ENCODE measurements at places on chromosomes 5 and 9.

DNA sequence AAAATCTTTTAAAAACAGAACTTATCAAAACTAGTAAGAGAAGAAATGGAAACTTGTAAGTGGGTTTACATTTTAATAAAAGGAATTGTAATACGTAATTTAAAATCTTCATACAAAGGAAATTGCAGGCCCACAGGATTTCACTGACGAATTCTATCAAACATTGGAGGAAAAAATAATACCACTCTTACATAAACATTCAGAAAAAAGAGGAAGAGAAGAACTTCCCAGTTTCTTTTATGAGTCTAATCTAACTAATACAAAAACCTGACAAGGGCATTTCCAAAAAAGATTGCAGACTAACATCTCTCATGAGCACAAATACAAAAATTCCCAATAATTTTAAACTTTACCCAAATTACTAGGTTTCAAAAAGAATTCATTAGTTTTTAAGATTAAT is 149.0 kb downstream of the RANBP17 start:
- DNase-seq: no peak

- DNase-seq: no peak
Measured at GRCh38 chr5:6475626-6476312, 27.1 kb downstream of the UBE2QL1 start.

DNA sequence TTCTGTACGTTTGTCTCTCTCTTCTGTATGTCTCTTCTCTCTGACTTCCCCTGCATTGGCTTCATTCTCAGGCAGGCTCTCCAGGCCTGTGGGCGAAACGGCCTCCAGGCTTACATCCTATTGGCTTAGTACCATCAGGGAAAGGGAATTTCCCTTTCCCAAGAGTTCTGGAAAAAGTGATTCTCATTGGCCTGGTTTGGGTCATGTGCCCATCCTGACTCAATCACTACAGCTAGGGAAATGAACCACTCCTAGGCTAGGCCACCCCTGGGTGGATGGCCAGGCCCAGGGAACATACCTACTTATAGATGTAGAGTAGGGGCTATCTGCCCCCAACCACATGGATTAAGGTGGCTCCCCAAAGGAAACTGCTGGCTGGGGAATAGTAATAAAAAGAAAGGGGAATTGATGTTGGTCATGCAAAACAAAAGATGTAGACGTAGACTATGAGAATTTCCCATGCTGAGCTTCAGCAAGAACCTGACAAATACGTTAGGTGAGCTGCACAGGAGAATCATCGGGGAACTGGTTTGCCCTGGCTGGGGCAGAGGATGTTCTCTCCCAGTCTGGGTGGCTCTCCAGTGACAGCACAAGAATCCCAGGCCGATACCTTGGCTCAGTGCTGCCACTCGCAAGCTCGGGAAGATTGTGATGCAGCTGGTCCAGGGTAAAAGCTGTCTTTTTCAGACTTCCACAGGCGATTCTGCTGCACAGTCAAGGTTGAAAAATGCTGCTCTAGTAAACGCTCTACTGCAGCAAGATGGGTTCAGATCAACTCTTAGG is 3.7 kb upstream of the EGR1 start:
- peak; percentile 74 for DNase-seq

DNA sequence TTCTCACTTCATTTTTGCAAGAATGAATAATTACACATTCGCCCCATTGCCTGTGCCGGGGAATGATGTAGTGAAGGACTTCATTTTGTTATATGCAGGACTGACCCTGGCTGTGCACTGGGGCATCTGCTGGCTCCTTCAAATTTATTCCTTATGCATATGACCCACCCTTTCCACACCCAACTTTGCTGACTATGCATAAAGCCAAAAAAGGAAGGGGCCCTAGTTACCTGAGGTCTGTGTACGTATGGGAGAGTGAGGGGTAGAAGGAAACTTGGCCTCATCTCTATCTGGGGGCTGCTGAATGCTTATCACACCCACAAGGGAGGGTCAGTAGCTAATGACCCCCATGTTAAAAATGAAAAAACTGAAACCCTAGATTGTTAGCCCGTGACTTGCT is 259.6 kb downstream of the SMARCA2 start:
- DNase-seq: no peak

GRCh38 chr5:81316571-81316970 is 15.2 kb downstream of the ZCCHC9 start:
- DNase-seq: no peak

GRCh38 chr5:167219298-167219697 is 1072.1 kb upstream of the WWC1 start:
- no peak for DNase-seq

DNA sequence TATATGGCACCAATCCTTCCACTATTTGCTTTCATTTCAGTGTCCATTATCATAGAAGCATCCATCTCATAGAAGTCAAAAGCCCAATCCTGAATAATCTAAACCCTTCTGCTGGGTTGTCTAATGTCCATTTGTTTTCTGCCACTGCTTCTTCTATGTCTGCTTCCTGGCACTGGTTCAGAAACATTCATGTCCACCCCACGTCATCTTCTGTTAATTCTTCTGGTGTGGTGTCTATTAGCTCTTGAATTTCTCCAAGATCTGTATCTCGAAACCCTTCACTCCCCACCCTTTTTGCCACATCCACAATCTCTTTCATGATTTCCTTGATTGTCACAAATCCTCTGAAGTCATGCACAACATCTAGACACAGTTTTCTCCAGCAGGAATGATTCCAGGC is 23.2 kb upstream of the GOLGA1 start:
- no peak for DNase-seq

GRCh38 chr5:10702040-10702629 is 58.9 kb downstream of the DAP start:
- DNase-seq: peak; percentile 98

DNA sequence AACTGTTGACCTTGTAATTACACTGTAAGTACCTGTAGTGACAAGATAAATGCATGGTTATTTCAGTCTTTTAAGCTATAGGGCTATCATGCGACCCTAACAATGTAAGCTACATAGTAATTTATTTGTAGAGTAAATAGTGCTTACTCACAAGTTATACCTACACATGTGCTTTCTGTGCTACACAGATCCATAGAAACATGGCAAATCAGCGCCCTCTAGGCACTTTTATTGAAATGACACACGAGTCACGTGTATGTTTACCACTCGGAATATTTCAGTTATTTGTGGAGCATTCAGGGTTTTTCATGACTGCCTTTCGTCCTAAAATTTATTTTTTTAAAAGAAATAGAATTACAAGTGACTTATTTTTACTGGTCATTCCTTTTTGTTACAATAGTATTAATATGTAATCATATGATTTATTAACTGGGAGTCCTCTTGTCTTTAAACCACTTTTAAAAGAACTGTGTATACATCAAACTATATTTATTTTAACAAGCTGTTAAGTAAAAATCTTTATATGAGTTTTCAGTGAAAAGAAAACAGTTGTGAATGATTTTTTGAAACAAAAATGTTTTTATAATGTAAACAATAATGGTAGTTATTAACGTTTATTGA is 1242.3 kb upstream of the WWC1 start:
- DNase-seq: peak; percentile 65

DNA sequence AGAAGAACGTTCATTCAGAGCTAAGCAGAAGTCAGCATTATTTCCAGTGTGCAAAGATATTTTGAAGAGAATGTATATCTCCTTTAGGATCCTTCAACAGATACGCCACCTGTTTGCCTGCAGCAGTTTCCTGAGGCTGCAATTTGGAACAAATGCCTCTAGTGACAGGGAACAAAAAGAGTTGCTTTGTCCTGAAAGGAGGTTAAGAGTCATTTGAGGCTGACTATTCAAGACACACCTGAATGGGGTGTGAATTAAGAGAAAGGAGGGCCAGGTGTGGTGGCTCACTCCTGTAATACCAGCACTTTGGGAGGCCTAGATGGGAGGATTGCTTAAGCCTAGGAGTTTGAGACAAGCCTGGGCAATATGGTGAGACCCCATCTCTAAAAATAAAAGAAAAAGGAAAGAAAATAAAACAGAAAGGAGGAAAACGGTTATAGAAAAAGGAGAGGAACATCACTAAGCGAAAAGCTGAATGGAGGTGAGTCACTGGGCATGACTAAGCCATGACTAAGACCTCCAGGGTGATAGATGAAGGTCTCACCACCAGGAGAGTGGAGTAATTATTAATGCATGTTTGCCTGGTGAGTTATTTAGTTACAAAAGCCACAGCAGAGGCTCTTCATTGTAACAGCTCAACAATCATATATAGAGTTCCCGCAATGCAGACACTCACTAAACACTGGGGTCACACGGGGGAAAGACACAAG is 255.2 kb upstream of the TNC start:
- DNase-seq: peak; percentile 95

DNA sequence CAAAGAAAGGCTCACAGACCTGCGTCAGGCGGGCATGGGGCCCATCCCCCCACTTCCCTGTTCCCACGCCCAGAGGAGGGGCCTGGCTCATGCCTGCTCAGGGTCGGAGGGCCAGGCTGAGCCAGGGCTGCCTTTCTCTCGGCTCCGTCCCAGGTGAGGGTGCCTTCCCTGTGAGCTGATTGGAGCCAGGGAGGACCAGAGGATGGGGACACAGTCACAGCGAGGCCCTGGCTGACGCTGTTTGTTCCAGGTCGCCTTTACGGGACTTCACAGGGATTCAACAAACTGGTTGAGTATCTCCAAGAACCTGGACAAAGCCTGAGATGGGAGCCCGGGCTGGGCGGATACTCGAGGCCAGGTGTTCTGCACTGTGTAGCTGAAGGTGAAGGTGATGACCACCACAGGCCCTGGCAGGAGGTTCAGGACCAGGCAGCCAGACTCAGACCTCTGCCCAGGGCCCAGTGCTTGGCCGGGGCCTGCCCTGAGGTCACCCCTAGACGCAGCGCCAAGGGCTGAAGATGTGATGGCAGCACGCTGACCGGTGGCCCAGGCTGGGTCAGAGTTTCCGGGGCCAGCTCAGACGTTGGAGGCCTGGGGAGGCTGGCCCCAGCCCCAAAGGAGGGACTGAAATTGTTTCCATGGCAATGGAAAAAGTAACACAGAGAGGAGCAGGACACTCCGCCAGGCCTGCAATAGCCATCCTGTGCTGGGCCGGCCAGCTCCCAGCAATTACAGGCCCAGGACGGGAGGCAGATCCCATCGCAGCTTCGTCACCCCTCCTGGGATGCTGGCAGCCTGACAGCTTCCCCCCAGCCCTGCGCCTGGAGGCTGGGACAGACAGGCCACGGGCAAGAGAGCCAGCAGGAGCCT is 65.3 kb upstream of the ADAMTS2 start:
- DNase-seq: no peak

DNA sequence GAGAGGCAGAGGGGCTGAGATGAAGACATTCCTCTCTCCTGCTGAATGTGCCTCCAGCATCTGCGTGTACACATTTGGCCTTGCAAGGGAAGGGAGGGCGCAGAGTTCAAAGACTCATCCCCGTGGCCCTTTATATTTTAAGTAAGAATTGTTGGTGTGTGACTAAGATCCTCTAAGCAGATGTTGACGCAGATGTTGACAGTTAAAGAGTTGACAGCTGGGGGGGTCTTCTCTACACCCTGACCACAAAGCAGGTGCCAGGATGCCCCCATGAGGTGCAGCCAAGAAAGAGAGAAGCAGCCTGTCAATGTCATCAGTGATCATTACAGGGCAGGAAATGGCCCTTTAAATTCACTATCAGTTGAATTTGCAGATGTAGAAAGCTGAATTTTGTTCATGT is 262.9 kb downstream of the IRX1 start:
- DNase-seq: no peak

- DNase-seq: no peak
Measured at GRCh38 chr9:111455638-111456037, 28.5 kb downstream of the ECPAS start.

GRCh38 chr5:176664886-176665285 is 17.6 kb downstream of the TSPAN17 start:
- no peak for DNase-seq

GRCh38 chr5:102918986-102919610 is 164.0 kb downstream of the PAM start:
- DNase-seq: no peak

GRCh38 chr5:74624931-74625505 is 15.5 kb downstream of the ENC1 start:
- no peak for DNase-seq

GRCh38 chr5:39116344-39117170 is 42.4 kb upstream of the RICTOR start:
- DNase-seq: no peak

GRCh38 chr5:74124826-74125225 is 498.8 kb downstream of the ARHGEF28 start:
- no peak for DNase-seq

GRCh38 chr5:173025651-173026050 is 30.5 kb upstream of the CREBRF start:
- no peak for DNase-seq

- no peak for DNase-seq
Measured at GRCh38 chr9:131625790-131626670, 80.7 kb downstream of the PRRT1B start.

DNA sequence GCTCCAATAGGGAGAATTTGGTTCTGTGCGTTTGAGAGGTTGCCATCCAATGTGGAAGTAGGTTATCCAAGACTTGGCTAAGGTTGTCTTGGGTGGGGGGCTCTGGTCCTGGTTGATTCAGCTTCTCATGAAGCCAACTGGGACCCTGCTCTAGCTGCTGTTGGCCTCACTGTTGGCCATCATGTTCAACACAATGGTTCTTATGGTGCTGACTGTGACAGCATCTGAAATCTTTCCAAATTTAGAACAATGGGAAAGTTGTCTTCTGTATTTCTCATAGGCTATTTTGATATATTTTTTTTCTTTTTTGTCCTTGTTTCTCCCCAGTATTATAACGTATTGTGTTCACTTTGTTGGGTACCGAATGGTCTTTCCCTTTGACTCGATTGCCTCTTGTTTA is 71.9 kb downstream of the GDNF start:
- no peak for DNase-seq

GRCh38 chr9:127778280-127779135 is at the start of gene SH2D3C:
TSS of gene SH2D3C (minus strand) at chr9:127778666. CDS start at chr9:127778627, 39 bp downstream.
- no peak for DNase-seq

GRCh38 chr9:125038166-125038565 is 97.3 kb upstream of the GOLGA1 start:
- no peak for DNase-seq

- DNase-seq: no peak
Measured at GRCh38 chr9:116812231-116813030, 125.3 kb downstream of the TRIM32 start.

- no peak for DNase-seq
Measured at GRCh38 chr9:109068764-109069163, 51.0 kb downstream of the TMEM245 start.

- no peak for DNase-seq
Measured at GRCh38 chr5:156479849-156480248, 152.9 kb downstream of the SGCD start.

- no peak for DNase-seq
Measured at GRCh38 chr5:58077416-58077815, 382.5 kb downstream of the PLK2 start.

- no peak for DNase-seq
Measured at GRCh38 chr5:159698322-159698721, 218.0 kb upstream of the ADRA1B start.
